Muscle of arm (tissue), 14 donors: ENCODE measurements at places on chromosomes 2 and 18. TPM values are rescaled to one million over a fixed set of nuclear protein-coding genes. Genes with fewer than 3 reads are reported as not detected.

Gene CLHC1
- polyA plus RNA-seq, result 15.2 TPM

Gene TTL
- 42.0 TPM for polyA plus RNA-seq

Gene UGT1A5
- not detected for polyA plus RNA-seq

Gene SULT6B1
- not detected for polyA plus RNA-seq

Gene FOXI3
- polyA plus RNA-seq, result 0.05 TPM

Gene CTAGE1
- not detected for polyA plus RNA-seq

Gene BCS1L
- 46.1 TPM for polyA plus RNA-seq

Gene TMEM247
- not detected for polyA plus RNA-seq

Gene RAB6C
- 0.56 TPM for polyA plus RNA-seq

Gene ZNF521
- 44.2 TPM for polyA plus RNA-seq

Gene DSG1
- not detected for polyA plus RNA-seq

Gene FLACC1
- 1.7 TPM for polyA plus RNA-seq

Gene WIPF1
- polyA plus RNA-seq, result 36.5 TPM

Gene ABCB11
- not detected for polyA plus RNA-seq

Gene AKAIN1
- not detected for polyA plus RNA-seq

Gene COX7A2L
- polyA plus RNA-seq, result 142 TPM

Gene NMUR1
- 0.11 TPM for polyA plus RNA-seq

Gene THUMPD2
- not detected for polyA plus RNA-seq

Gene CNGA3
- 0.49 TPM for polyA plus RNA-seq

Gene FOSL2
- 13.2 TPM for polyA plus RNA-seq

Gene TTN
- 423 TPM for polyA plus RNA-seq

Gene TWSG1
- not detected for polyA plus RNA-seq

Gene LIMS2
- polyA plus RNA-seq, result 57.1 TPM

Gene ZNF2
- 5.6 TPM for polyA plus RNA-seq

Gene TRIM43B
- not detected for polyA plus RNA-seq

Gene NTSR2
- polyA plus RNA-seq, result not detected
